Left hindlimb (tissue), 1 donor: ENCODE measurements at places on chromosomes 1 and 21.

- DNase-seq: no peak
Observed at GRCh38 chr21:39651206-39651605, 38.5 kb downstream of the B3GALT5 start.

GRCh38 chr1:27427329-27427728, 34.9 kb downstream of the GPR3 start:
- DNase-seq: no peak

DNA sequence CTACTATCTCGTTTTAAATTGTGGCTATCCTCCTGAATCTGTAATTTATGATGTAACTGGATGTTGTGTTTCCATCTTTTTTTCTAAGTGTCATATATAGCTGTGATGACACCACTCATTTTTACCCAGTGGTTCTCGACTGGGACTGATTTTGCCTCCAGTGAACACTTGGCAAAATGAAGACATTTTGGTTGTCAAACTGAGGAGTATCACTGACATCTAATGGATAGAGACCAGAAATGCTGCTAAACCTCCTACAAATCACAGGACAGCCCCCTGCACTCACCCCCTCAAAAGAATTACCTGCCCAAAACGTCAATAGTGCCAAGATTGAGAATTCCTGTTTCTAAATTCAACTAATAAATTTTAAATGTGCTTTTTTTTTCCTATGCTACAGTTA, 1.9 kb downstream of the TRMT13 start:
- no peak for DNase-seq

DNA sequence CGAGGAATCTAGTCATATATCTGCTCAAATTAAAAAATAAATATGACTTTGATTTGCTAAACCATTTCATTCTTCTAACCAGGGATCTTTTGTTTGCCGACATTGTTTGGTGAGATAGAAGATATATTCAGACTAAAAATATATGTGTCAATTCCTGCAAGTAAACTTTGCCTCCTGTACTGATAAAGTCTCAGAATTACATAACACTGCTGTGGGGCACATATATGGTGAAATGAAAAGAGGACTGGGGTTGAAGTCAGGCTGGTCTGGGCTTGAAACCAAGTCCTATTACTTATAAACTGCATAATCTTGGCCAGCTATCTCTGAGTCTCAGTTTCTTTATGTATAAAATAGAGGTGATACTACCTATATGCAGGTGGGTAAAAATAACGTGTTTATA, 9.8 kb downstream of the SCMH1 start:
- no peak for DNase-seq

GRCh38 chr1:109912214-109912861, 1.7 kb downstream of the CSF1 start:
- no peak for DNase-seq

DNA sequence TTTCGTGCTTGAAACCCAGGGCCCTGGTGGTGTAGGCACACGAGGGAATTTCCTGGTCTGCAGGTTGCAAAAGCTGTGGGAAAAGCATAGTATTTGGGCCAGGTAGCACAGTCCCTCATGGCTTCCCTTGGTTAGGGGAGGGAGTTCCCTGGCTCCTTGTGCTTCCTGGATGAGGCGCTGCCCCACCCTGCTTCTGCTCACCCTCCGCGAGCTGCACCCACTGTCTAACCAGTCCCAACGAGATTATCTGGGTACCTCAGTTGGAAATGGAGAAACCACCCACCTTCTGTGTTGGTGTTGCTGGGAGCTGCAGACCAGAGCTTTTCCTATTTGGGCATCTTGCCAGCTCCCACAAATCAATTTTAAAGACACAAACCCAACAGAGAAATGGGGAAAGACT, 183.0 kb downstream of the PHTF1 start:
- no peak for DNase-seq

DNA sequence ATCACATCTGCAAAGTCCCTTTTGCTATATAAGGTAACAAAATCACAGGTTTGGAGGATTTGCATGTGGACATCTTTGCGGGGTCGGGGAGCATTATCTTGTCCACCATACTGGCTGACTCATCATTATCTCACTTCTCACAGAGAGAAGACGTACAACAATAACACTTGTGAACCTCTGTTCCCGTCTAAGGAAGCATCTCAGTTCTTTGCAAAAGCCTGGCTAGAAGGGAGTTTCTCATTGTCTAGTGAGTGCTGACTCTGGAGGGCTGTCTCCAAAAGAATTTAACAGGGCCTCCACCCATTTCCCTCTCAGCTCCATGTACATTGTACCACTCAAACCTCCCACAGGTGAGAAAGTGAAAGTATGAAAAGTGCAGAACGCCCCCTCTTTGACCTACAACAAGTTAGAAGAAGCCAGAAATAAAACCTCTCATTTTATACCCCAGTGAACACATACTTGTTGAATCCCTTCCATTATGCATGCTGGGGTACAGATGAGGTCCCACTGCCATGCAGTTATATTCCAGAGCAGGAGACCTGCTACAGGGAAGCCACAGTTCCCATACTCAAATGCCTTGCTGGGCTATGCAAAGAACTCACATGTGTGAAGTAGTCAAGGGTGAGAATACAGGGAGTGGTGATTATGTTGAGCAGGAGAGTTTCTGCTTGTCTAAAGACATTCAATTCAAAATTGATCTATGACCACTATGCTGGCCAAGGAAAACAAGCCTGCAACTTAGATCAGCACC, 121.7 kb upstream of the PRDX6 start:
- no peak for DNase-seq

DNA sequence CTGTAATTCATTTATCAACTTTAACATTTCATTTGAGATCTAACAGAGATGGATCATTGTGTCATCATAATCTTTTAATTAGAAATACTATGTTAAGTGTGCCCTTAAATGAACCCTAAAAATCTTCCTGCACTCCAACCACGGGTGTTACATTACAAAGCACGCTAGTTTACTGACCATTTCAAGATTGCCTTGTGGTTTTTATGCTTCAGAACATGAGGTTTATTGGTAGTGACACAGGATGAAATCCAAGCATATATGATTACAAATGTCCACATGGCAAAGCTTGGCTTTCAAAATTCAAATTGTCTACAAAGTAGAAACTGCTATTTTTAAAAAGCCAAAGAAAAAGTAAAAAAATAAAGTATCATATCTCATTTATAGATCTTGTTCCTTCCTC, 190.4 kb upstream of the USP25 start:
- no peak for DNase-seq

GRCh38 chr1:24390924-24391782, 22.4 kb downstream of the STPG1 start:
- DNase-seq: peak; percentile 83

DNA sequence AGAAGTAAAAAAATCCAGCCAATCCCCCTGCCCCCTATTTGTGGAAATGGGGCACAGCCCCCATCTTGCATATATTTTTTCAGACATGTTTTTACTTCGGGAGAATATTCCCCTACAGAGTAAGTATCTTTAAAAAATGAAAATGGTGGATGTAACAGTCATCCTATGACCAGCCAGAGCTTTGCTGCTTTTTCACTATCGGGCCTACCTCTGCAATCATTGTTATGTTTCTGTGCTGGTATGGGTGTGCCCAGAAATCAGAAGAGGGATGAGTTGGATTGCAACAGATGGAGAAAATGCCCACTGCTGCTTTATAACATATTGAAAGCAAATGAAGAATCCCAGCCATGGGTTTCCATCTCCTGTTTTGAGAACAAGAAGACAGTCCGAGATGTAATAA, 2.9 kb downstream of the CD247 start:
- no peak for DNase-seq

DNA sequence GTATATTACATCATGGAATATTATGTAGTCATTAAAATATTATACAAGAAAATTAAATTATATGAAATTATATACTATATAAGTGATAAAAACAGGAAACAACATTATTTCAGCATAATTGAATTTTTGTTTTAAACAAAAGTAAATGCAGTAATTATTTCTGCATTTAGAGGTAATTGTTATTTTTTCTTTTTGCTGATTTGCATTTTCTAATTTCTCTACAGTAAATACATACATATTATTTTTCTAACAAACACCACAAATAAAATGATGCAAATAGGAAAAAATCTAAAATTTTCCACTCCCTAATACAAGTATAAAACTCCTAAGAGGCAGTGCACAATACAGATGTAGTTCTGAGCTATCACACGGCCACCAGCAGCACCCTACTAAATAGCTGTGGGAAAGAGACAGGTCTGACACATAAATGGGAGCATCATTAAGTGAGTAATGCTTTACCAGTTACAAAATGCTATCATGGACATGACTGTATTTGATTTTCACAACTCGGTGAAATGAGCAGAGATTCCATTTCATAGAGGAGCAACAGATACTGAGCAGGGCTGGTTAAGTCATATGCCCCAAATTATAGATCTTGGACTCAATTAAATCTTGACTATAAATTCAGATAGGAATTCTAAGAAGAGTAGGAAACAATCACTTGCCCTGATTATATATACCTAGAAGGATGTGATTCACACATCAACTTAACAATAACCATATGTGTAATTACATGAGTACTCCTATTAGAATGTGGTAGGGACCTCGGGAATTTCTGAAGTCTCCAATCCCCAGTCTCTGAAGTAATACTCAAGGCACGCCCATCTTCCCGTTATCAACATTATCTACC, 49.0 kb downstream of the NRIP1 start:
- no peak for DNase-seq

DNA sequence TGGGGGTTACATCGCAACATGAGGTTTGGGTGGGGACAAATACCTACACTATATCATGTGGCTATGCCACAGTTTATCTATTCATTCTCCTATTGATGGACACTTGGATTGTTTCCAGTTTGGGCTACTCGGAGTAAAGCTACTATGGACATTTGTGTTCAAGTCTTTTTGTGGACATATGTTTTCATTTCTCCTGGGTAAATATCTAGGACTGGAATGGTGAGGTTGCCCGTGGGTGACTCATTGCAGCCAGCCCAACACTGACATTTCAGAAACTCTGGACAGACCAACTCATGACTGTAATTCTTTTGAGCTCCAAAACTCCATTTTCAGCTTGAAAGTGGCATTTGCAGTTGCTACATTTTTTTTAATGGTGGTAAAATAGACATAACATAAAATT, 82.7 kb downstream of the KAZN start:
- DNase-seq: no peak

- no peak for DNase-seq
Observed at GRCh38 chr21:14945176-14945575, 119.6 kb downstream of the NRIP1 start.

GRCh38 chr21:35376406-35377135, 327.5 kb upstream of the RUNX1 start:
- no peak for DNase-seq
